ENCODE measurements at places on chromosomes 2 and 18. TPM values are rescaled to one million over a fixed set of nuclear protein-coding genes. Genes with fewer than 3 reads are reported as not detected.
A peak's percentile ranks its signal among the peaks of the same experiment; 100 is the strongest.

TTR gene
- total RNA-seq = 1.4 TPM

ANTXR1 gene
- 13.6 TPM for total RNA-seq

PAIP2B gene
- 32.6 TPM for total RNA-seq

CDH20 gene
- total RNA-seq = 1.6 TPM

TUBB8B gene
- total RNA-seq = not detected

TRIM43 gene
- not detected for total RNA-seq

GRCh38 chr18:28541934-28542333, 365.0 kb upstream of the CDH2 start:
- H3K4me1 ChIP-seq = no peaks in the 10 kb centered on the region
- no peak overlapping the region for H3K27ac ChIP-seq
- no peaks in the 10 kb centered on the region for H3K27me3 ChIP-seq
- H3K36me3 ChIP-seq = no peaks in the 10 kb centered on the region
- no peak overlapping the region for H3K4me3 ChIP-seq
- no peak for DNase-seq

DNA sequence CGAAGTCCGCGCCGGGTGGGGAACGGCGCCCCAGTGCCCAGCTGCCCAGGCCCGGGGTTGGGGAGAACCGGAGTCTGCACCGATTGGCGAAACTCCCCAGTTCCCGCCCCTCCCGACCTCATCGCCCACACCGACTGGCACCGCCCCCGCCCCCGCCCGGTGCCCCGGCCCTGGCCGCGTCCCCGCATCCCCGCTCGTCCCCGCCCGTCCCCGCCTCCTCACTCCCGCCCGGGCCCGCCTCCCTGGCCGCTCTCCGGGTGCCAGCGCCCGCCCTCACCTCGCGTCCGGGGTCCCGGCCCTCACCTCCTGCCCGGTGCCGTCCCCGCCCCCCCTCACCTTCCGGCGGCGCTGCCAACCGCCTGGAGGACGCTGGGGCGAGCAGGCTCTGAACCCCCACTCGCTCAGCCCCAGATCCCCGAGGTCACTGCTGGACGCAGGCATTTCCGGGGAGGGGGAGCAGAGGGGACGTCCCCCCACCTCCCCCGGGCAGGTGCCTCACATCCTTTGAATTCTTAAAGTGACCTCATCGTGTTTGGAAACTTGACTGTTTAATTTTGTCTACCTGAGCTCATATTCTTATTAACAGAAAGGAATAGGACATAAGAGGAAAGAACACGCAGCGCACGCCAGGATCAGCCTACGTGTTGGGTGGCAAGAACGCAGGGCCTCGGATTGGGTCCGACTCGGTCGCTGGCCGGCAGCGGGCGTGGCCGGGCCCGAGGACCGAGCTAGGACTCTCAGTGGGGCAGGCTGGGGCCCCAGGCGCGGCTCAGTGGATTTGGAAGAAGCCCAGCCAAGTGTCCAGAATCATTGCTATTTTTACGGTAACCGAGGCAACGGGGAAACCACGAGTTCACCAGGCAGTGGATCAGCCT, at the start of gene FAM110C:
TSS of gene FAM110C (minus strand) at position 35 of the 875 bp plus-strand sequence. CDS start 120 bp downstream, outside the sequence.
- no peak within 1 kb of the TSS for H3K27ac ChIP-seq
- peaks cover 71% of the 10 kb centered on the region for H3K27me3 ChIP-seq
- no peak for DNase-seq
- H3K4me3 ChIP-seq = peak within 1 kb of the TSS; percentile 40

DNA sequence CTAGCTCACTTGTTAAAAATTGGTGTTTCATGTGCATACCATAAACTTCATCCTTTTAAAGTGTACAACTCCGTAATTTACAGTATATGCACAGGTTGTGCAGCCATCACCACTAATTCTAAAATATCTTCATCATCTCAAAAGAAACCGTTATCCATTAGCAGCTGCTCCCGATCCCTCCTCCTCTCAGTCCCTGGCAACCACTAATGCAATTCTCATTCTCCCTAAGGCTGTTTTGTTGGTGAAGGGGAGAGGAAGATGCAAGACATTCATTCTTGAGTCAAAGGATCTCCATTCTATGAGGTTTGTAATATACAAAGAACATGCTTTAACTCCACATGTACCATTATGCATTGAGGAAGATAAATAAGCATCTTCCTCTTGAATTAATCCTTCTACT, 48.6 kb downstream of the RNU4ATAC start:
- no peak overlapping the region for H3K27ac ChIP-seq
- no peak for DNase-seq
- H3K27me3 ChIP-seq = no peaks in the 10 kb centered on the region
- H3K36me3 ChIP-seq = no peaks in the 10 kb centered on the region
- no peak overlapping the region for H3K4me3 ChIP-seq

DNA sequence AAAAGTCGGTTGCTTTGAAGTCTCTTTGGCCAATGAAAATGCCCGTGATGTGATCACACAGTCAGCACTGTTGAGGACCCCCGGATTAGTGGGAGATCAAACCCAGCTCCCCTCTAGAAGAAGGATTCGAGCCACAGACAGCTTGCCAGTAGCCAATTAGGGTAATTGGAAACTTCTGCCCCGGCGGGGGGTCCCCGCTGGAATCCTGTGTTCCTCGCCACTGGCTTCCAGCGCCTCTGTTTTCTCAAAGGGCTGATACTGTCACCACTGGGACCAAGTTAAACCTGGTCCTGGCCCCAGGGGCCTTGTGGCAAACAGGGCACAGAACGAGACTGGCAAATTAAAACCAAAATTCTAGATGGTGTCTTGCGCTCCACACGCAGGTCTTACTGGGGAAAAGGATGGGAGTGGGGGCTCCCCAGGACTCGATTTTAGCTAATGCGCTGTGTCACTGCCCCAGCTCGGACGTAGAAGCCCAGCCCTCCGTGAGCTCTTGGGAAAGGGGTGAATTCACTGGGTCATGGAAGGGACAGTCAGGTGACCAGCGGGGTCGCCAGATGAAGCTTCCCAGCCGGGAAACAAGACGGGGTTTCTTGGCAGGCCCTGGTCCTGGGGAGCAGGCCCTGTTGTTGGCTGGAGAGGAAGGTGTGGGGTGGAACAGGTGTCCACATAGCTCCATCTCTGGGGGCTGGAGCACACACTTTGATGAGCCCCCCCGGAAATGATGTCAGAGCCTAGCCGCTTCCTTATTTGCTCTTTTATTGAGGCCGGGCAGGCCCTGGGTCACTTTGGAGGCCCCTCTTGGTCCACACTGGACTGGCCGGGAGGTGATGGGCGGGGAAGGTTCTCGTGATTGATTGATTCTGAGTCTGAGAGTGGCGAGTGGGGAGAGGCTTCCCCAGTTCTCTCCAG, 90.2 kb downstream of the SMAD7 start:
- no peaks in the 10 kb centered on the region for H3K36me3 ChIP-seq
- no peak overlapping the region for H3K27ac ChIP-seq
- no peaks in the 10 kb centered on the region for H3K4me1 ChIP-seq
- H3K4me3 ChIP-seq = no peak overlapping the region

DNA sequence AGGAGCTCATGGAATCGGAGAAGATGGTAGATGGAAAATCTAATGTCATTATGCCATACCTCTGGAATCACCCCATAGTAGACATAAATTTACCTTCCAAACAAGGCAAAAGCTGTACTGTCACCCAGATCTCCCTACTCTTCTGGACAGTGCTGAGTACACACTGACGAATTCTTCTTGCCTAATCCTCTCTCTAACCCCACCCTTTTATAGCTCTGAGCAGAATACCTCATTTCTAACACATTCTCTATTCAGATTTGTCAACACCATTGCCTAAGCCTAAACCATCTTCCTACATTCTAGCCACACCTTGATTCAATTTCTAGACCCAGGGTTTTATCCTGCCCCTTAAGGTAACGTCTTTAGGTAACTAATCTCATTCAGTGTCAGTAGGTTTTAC, 321.0 kb upstream of the NRP2 start:
- H3K27me3 ChIP-seq = no peaks in the 10 kb centered on the region
- no peaks in the 10 kb centered on the region for H3K4me1 ChIP-seq
- no peak overlapping the region for H3K4me3 ChIP-seq
- no peaks in the 10 kb centered on the region for H3K36me3 ChIP-seq

GRCh38 chr2:113796592-113797175, 40.2 kb upstream of the SLC35F5 start:
- no peaks in the 10 kb centered on the region for H3K27me3 ChIP-seq
- no peak for DNase-seq
- no peak overlapping the region for H3K27ac ChIP-seq
- H3K4me3 ChIP-seq = no peak overlapping the region
- H3K36me3 ChIP-seq = no peaks in the 10 kb centered on the region
- no peaks in the 10 kb centered on the region for H3K4me1 ChIP-seq

DNA sequence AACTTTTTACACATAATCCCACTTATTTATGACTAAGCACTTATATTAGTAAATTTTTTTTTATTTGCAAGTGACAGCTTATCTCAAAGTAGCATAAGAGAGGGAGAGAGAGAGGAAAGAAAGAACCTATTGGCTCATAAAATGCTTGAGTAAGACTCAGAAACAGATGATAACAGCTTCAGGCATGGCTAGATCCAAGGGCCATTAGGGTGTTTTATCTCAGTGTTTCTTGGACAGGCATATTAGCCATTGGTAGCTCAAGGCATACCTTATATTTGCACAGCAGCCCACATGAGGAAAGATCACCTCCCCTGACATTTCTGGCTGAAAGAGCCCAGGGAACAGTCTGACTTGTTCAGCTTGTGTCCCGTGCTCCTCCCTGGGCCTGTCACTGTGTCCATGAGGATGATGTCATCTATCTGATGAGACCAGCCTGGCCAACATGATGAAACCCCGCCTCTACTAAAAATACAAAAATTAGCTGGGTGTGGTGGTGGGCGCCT, 64.4 kb downstream of the IL1R2 start:
- peak; percentile 38 for DNase-seq
- H3K4me3 ChIP-seq = no peak overlapping the region

- H3K27ac ChIP-seq = no peak overlapping the region
- no peaks in the 10 kb centered on the region for H3K36me3 ChIP-seq
- DNase-seq = no peak
- peaks cover 8% of the 10 kb centered on the region for H3K4me1 ChIP-seq
- no peak overlapping the region for H3K4me3 ChIP-seq
Observed at GRCh38 chr18:74276609-74277008, 15.2 kb downstream of the CYB5A start.

DNA sequence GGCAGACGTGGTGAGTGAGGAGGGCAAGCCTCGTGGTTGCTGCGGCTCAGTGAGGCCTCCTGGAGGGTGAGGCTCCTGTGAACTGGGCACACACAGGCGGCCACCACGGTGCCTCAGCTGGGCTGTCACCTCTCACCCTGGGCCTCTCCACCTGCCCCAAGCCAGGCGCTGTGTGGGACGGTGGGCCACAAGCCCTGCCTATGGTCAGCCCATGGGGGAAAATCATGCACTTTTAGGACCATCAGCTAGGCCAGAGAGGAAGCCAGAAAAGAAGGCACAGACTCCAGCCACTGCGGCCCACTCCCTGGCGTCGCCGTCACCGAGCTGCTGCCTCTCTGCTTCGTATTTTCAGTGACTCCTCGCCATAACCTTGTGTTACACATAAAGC, 28.5 kb upstream of the HS6ST1 start:
- H3K27me3 ChIP-seq = no peaks in the 10 kb centered on the region
- no peak for DNase-seq
- peaks cover 6% of the 10 kb centered on the region for H3K4me1 ChIP-seq

DNA sequence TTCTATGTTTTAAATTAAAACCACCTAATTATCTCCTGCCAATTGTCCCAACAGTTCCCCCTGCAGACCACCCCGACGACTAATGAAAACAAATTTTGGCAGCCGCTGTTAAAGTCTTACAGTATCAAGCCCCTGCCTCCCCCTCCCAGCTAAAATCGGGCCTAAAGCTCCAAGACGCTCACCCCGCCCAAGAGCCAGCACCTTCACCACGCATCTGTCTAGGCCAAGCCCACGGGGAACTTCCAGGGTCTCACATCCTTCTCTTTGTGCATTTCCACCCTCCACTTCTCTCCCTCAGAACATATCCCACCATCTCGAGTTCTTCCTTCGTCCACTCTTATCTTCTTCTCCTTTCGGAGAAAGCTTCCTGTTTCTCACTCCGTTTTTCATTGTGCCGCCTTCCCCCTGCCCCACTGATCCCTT, 445 bp downstream of the PRPF40A start:
- H3K36me3 ChIP-seq = no peaks in the 10 kb centered on the region
- no peaks in the 10 kb centered on the region for H3K27me3 ChIP-seq
- H3K27ac ChIP-seq = peak overlapping the region; percentile 99
- peak overlapping the region; percentile 89 for H3K4me3 ChIP-seq
- DNase-seq = no peak

- no peak for DNase-seq
- no peaks in the 10 kb centered on the region for H3K36me3 ChIP-seq
- peaks cover 10% of the 10 kb centered on the region for H3K4me1 ChIP-seq
- H3K27me3 ChIP-seq = no peaks in the 10 kb centered on the region
- H3K27ac ChIP-seq = no peak overlapping the region
Observed at GRCh38 chr18:36337679-36338402, 40.3 kb downstream of the FHOD3 start.

GRCh38 chr2:52264488-52264887, 1232.6 kb upstream of the NRXN1 start:
- no peaks in the 10 kb centered on the region for H3K27me3 ChIP-seq
- no peak overlapping the region for H3K4me3 ChIP-seq
- H3K36me3 ChIP-seq = no peaks in the 10 kb centered on the region
- no peak overlapping the region for H3K27ac ChIP-seq

- peak overlapping the region; percentile 62 for H3K4me3 ChIP-seq
- H3K4me1 ChIP-seq = peaks cover 7% of the 10 kb centered on the region
- H3K36me3 ChIP-seq = no peaks in the 10 kb centered on the region
Observed at GRCh38 chr18:45775743-45776142, 49.7 kb upstream of the SIGLEC15 start.
